Activated T-helper 1 cell treated with anti-CD3 and anti-CD28 coated beads, Interleukin-12 subunit alpha, Interleukin-12 subunit beta, Interleukin-2, Interleukin-4 antibody, amounts not matched to agents 30 ng/mL and 10 ng/mL and 1 ng/mL, durations not matched to agents 14 hours and 24 hours and 36 hours (primary cell): ENCODE measurements at places on chromosomes 2 and 18.

DNA sequence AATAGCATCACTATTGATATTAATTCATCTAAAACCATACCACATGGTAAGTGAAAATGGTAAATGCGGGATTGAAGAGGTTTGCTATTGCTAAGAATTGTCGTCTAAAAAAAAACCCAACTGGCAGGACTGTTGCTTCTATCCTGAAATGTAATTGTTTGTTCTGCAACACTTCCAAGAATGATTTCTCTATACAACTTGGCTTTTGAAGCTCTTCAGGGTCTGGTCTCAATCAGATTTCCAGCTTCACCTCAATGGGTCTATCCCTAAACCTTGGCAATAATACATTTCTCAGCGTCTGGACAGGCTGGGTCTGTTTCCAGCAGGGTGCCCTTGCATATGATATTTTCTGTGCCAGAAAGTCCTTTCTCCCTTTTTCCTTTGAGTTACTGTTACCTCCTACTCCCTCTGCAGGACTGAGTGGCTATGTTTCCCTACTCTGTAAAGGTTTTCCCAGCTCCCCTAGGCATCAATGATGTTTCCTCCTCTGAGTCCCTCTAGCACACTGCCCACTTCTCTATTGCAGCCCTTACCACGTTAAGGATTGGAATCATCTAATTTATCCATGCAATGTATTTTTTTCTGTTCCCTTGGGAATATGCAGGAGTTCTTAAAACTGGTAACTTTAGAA is 118.2 kb upstream of the REV1 start:
- peaks cover 2% of the 10 kb centered on the region for H3K27me3 ChIP-seq
- DNase-seq, result no peak
- H3K4me3 ChIP-seq, result no peak overlapping the region
- H3K4me1 ChIP-seq, result no peaks in the 10 kb centered on the region

DNA sequence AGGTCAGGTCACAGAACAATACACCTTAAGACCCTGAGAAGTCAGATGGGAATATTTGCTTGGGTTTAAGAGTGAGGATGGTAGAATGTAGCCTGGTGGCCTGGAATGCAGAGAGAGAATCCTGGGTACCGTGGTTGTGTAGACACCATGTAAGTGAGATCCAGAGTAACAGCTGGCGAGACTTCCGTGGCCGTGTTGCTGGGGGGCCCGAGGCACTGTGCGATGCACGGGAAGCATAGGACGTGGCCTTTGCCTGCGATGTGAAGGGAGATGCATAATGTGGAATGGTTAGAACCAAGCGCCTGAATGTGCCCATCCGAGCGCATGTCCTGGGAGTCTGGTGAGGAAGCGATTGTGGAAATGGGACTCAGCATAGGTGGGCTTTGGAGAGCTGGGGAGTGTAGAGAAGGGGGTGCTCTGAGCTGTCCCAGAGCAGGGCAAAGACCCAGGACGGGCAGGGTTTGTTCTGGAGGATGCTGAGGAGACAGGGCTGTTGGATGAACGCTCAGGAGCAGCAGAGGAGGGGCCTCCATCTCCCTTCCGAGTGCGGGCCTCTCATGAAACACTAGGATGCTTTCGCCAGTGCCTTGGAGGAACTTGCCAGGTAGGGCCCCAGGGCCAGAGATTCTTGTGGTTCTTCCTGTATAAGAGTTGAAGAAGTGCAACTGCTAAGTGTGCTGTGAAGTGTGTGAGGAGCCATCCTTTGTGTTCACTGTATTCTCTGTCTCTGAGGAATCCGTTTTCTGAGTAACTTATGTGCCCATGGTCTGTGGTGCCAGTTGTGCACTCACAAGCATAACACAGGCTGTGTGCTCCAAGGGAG is 7.1 kb downstream of the RNF144A start:
- no peak for DNase-seq
- no peak overlapping the region for H3K4me3 ChIP-seq
- H3K4me1 ChIP-seq, result peaks cover 46% of the 10 kb centered on the region
- H3K27me3 ChIP-seq, result peaks cover 8% of the 10 kb centered on the region

- H3K4me3 ChIP-seq, result no peak overlapping the region
- peaks cover 9% of the 10 kb centered on the region for H3K4me1 ChIP-seq
- peaks cover 11% of the 10 kb centered on the region for H3K36me3 ChIP-seq
- H3K27me3 ChIP-seq, result no peaks in the 10 kb centered on the region
- H3K27ac ChIP-seq, result no peak overlapping the region
Observed at GRCh38 chr2:53740170-53740569, 27.4 kb upstream of the CHAC2 start.

DNA sequence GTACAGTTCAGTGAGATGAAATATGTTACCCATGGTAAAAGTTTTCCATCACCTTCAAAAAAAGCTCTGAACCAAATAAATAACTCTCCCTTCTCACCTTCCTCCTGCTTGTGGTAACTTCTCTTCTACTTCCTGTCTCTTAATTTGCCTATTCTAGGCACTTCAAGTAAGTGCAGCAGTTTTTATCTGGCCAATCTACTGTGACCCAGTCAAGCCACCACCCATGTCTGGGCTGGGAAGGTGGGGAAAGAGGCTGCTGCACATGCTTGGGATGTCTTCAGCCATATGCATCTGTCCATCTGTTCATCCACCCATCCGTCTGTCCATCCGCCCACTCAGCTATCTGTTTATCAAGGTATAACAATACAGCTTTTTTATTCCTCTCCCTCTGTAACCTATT is 31.6 kb downstream of the ZNF532 start:
- no peaks in the 10 kb centered on the region for H3K36me3 ChIP-seq
- H3K27ac ChIP-seq, result no peak overlapping the region
- H3K4me3 ChIP-seq, result no peak overlapping the region
- peaks cover 8% of the 10 kb centered on the region for H3K27me3 ChIP-seq
- peaks cover 10% of the 10 kb centered on the region for H3K4me1 ChIP-seq

GRCh38 chr18:52715991-52716390 is 376.0 kb downstream of the DCC start:
- no peak for DNase-seq
- no peak overlapping the region for H3K4me3 ChIP-seq
- H3K4me1 ChIP-seq, result no peaks in the 10 kb centered on the region
- H3K27me3 ChIP-seq, result no peaks in the 10 kb centered on the region
- no peak overlapping the region for H3K27ac ChIP-seq

GRCh38 chr2:190984595-190984994 is 29.4 kb downstream of the STAT1 start:
- H3K27me3 ChIP-seq, result no peaks in the 10 kb centered on the region
- peaks cover 81% of the 10 kb centered on the region for H3K36me3 ChIP-seq
- H3K4me1 ChIP-seq, result peaks cover 78% of the 10 kb centered on the region
- H3K4me3 ChIP-seq, result no peak overlapping the region
- no peak for DNase-seq

DNA sequence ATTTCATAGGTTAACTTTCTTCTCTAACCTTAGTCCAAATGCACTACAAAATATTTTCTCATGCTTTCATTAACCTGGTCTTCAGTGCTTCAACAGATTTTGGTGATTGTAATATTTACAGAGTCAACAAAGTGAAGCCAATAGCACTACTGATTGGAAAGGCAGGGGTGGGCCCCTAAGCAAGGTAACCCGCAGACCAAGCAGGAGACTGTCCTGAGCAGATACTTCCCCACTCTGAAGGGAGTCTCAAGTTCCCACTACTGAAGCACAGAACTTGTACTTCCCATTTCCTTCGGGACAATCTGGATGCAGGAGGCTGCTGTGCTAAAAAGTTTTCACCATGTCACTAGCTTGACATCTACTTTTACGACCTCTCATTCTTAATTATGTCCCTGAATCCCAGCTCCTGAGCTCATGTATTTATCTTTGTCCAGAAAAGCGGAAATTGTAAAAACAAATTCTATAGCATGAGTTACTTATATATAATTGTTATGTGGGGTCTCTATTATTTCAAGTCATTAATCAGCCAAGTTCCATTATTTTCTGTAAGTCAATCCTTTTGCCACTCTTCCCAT is 311.6 kb upstream of the REV1 start:
- no peak for DNase-seq
- H3K4me3 ChIP-seq, result no peak overlapping the region
- peaks cover 2% of the 10 kb centered on the region for H3K27me3 ChIP-seq

DNA sequence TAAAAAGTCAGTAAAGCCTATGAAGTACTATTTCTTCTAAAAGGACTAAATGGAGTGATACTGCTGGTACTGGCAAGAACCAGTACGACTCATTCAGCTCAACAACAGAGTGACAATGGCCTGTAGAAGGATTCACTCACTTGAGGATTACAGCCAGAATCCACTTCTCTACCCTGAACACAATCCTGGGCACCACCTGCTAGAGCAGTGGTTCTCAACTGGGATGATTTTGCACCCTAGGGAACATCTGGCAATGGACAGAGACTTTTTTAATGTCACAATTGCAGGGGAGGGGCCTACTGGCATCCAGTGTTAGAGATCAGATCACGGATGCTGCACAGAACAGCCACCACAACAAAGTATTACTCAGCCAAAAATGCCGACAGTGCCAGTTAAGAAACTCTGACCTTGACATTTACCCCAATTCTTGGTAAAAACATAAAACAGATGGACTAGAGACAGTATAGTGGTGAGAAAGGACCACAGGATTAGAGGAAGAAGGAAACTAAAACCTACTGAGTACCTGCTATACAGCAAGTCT is 5.0 kb downstream of the SPIRE1 start:
- DNase-seq, result peak; percentile 7
- peaks cover 37% of the 10 kb centered on the region for H3K4me1 ChIP-seq
- H3K27ac ChIP-seq, result peak overlapping the region; percentile 49
- H3K36me3 ChIP-seq, result peaks cover 4% of the 10 kb centered on the region
